Right forelimb (tissue), 1 donor: ENCODE measurements at places on chromosomes 7 and 10.

DNA sequence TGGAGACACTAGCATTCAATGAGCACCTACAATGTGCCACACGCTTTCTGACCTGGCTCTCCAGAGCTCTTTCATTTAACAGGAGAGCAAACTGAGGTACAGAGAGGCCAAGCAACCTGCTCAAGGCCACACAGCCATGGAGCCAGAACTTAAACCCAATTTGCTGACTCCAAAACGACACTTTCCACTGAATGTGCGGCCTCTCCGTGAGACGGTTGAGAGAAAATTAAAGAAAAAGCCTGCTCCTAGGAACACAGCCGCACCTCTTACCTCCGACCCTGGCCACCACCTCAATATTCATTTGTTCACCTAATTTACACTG, 42.8 kb downstream of the ZCCHC24 start:
- no peak for DNase-seq

DNA sequence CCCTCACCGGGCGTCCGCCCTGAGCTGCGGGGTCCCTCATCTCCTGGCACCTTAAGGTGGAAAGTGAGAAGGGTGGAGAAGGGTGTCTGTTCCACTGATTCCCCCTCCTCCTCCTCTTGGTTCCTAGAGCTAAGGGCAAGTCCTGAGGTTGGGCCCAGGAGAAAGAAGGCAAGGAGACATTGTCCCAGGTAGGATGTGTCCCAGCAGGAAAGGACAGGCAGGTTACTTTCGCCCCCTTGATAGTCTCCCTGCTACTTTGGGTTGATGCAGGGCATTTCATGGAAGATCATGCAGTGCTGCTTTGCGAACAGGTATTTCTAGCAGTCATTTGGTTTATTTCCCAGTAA, 582 bp downstream of the STEAP2 start:
- DNase-seq: no peak

- DNase-seq: no peak
Measured at GRCh38 chr7:129115676-129116075, 28.8 kb upstream of the TSPAN33 start.

- DNase-seq: no peak
Measured at GRCh38 chr7:83469076-83469475, 179.9 kb downstream of the SEMA3E start.

GRCh38 chr7:74606101-74606908, 51.2 kb upstream of the GTF2I start:
- DNase-seq: peak; percentile 59

DNA sequence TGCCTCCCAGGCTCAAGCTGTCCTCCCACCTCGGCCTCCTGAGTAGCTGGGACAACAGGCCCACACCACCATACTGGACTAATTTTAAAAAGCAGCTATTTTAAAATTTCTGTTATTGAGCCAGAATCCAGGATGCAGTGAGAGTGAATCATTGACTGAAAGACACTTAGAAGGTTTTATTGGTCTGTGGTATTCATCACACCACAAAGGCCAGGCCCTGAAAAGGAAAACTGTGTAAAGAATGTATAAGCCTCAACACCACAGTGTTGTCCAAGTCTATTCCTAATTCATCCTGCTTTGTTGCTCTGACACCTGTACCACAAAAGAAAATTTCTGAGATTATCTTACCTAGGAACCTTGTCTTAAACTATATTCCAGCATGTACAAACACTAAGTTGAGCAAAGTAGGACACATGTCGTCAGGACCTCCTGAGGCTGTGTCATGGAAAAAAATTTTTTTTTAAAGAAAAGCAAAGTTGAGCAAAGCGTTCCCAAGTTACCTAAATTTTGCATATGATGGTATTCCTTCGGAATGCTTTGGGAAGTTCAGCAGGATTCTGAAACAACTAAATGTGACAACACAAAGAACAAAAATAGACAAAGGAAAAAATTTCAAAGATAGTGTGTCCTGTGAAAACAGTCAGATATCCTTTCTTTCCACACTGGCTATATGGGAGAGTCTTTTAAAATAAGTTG, 129.6 kb upstream of the MKLN1 start:
- DNase-seq: no peak

- no peak for DNase-seq
Measured at GRCh38 chr10:132564249-132564605, 26.6 kb downstream of the INPP5A start.

DNA sequence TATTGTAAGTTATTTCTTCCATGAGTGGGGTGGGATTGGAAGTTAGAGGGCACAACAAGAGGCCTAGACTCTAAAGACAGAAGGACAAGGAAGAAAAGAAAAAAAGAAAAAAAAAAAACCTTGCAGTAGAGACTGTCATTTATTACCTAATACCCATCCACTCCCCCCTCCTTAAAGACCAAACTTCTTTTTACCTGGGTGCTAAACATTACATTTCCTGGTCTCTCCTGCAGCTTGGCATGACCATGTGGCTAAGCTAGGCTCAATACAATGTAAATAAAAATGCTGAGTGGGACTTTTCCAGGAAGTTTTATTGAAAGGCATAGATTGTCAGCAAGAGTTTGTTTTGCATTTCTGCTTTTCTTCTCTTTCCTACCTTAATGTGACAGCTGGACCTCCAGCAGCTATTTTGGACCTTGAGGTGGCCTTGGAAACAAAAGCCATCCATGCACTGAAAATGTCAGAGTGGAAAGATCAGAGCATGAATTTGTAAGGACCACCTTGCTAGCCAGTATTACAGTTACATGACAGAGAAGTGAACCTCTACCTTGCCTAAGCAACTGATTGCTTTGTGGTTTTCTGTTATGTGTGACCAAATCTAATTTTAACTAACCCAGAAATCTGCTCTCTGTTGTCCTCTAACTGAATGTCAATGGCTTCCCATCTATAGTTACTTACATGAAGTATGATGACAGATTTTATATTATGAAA, 81.3 kb upstream of the SFMBT2 start:
- no peak for DNase-seq

DNA sequence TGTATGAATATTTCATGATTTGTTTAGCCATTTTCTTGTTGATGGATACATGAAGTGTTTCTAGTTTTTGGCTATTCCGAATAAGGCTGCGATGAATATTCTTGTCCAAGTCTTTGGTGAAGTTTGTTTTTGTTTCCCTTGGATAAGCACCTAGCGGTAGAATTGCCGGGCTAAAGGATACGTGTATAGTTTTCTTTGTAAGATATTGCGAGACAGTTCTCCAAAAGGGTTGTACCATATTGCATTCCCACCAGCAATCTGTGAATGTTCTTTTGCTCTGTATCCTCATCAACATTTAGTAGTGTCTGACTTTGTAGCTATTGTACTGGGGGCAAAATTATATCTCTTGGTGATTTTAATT, 142.6 kb downstream of the DOCK1 start:
- no peak for DNase-seq

GRCh38 chr7:153852261-153852660, 199.9 kb upstream of the DPP6 start:
- DNase-seq: no peak

DNA sequence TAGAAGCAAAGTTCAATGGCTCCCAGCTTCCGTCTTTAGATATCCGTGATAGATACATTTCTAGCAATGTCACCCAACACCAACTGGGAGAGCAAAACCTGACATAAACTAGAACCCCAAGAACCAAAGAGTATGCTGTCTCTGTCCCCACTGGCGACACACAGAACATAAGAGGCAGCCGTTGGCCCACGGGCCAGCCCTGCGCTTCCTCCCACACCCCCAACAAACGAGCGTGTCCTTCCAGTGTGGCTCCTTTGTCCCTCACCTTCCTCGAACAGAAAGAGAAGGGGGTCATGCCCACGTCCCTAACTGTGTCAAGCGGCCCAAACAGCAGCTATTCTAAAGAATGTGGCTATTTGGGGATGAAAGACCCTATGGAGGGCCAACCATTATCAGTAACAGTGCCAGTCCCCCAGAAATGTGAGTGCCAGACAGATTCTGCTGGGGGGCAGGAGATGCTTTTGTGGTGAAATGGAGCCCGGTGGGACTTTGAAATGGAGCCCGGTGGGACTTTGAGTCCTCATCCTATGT, 171.9 kb downstream of the USP6NL start:
- DNase-seq: no peak

DNA sequence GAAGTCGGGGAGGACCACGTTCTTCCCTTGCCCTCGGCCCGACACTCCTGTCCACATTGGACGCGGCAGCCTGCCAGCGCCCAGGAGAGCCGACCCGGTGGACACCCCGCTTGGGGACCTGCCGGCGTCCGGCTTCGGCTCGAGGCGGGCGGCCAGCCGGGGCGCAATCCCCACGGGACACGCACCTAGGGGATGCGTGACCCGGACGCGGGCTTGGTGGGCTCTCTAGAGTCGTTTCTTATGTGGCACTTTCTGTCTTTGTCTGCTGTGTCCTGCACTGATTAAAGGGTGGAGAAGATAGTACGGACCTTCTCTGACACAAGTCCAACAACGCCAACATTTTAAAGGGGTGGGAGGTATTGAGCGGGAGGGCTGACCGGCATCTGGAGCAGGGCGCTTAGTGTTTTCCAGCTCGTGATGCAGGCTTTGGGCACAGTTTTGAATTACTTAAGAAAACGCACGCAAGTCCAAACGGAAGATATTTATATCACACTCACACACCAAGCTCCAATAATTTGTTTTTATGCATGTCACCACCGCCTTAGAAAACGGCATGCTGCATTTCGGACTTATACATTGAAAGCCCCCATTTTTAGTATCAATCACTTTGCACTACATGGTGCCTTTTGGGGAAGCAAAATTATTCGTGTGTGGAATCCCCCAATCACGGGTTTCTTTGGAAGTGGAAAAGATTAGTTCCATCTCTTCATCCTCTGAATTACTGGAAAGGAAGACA, 3.9 kb upstream of the SPAG6 start:
- no peak for DNase-seq

- DNase-seq: peak; percentile 75
Measured at GRCh38 chr10:66927971-66928770, 2.3 kb downstream of the LRRTM3 start.

GRCh38 chr7:17038160-17038782, 156.5 kb upstream of the AGR3 start:
- DNase-seq: no peak

GRCh38 chr7:137870078-137870477, 23.3 kb upstream of the DGKI start:
- no peak for DNase-seq

DNA sequence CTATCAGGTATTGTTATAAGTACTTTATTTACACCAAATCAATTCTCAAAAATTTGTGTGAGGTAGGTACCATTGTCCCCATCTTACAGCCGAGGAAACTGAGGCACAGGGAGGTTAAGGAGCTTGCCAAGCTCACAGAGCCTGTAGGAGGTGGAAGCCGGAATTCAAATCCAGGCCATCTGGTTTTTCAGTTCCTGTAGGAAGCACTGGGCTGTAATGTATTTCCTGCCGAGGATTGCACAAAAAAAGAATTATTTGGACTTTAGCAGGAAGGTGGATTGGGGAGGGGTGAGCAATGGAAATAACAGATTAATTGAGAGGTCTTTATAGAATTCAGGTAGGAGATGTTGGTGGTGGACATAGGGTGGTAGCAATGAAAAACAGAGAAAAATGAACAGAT, 315.3 kb upstream of the AUTS2 start:
- DNase-seq: no peak

- DNase-seq: no peak
Measured at GRCh38 chr10:30160271-30160982, 101.0 kb upstream of the JCAD start.

GRCh38 chr7:28626221-28626620, 213.9 kb downstream of the CREB5 start:
- DNase-seq: no peak

DNA sequence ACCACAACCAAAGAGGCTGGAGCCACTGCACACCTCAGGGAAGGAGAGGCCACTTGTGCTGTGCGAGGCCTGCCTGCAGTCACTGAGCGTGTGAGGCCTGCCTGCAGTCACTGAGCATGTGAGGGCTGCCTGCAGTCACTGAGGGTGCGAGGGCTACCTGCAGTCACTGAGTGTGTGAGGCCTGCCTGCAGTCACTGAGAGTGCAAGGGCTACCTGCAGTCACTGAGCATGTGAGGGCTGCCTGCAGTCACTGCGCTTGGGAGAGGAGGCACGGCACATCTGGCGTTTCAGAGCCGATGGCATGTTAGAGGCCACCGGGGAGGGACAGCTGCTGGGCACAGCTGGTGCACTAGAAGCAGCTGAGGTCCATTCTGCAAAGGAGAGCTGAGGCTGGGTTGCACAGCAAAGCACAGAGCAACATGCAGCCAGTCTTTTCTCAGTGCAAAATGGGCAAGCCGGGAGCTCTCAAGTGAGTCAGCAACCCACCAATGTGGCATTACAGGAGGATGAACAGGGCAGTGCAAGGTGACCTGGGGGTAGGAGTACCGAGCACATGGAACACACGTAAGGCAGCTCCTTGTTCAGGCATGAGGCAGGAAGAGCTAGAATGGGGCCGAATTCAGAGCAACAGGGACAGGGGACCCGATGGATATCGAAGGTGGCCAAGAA, 540.1 kb downstream of the PTPRN2 start:
- DNase-seq: no peak

GRCh38 chr10:130575756-130576285, 439.6 kb downstream of the GLRX3 start:
- DNase-seq: no peak

GRCh38 chr7:98922392-98923187, 44.3 kb downstream of the TRRAP start:
- no peak for DNase-seq

GRCh38 chr10:52775132-52775647, 2.6 kb upstream of the MBL2 start:
- no peak for DNase-seq

- DNase-seq: no peak
Measured at GRCh38 chr7:94045581-94045980, 41.4 kb upstream of the BET1 start.

DNA sequence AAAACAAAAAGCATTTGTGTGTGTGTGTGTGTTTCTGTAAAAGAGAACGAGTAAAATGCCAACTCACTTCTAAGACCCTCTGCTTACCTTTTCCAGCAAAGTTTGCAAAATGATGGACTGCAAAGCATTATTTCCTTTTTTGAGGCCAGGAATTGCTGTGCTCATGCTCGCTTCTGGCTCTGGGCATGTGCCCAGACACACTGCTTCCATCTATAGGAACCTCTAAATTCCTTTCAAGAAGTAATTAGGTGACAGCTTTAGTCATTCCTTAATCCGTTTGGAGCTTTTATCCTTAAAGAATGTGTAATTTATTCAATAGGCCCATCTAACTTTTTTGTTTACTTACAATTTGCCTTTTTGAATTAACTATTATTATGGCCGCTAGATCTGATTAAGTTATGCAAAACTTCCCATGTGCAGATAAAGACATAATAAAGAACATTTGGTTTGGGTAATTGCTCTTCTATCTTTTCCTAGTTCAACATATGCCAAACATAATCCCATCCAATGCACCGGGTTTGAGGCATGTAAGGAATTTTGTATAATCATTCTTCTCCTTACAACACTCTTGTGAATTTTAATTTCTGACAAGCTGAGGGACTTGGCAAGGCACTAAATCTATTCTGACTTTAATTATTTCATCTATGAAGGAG, 34.7 kb downstream of the A1CF start:
- DNase-seq: no peak

DNA sequence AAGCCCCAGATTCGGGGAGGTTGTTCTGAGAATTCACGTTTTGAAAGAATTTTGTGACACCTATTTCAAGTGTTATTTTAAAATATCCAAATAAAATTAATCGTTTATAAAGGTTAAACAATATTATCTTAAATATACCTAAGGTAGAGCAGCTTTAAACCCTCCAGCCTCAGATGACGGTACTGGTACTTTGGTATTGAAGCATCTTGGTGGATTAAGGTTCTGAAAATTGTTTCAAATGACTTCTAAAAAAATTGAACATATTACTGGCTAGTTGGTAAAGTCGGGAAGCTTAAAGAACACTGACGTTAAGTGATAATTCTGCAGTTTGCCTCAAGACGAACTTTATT, 392 bp upstream of the HUS1 start:
- DNase-seq: no peak
